ENCODE measurements at places on chromosomes 16 and 17.

DNA sequence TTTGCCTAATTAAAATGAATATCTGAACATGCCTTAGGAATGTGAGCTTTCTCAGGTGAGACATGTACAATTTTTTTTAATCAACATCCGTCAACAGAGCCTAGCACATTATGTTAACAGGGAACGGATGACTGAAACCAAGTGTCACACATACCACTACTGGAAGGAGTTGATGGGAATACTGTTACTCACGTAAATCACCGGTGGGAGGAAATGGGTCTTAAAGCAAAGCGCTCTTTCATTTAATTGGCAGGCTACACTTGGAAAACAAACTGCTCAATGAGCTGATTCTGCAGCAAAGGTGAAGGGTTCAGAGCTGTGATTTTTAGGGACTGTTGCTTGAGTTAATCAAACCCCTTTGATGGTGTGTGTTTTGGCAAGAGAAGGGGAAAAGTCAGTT is 4.8 kb downstream of the CPPED1 start:
- DNase-seq: no peak

DNA sequence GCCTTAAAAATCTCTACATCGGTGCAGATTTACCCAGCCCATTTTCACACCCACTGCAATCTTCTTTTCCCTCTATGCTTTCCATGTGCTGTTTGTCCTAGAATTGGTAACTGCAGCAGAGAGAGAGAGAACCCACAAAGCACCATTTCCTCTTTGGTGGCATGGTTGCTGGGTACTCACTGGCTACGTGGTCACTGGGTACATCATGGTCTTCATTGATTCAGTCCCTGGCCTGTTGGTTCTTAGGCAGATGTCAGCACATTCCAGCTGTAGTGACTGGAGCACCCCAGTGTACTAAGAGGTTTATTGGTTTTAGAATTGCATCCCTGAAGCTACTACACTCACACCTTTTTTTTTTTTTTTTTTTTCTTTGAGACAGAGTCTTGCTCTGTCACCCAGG is 156.1 kb upstream of the CACNG5 start:
- DNase-seq: no peak

DNA sequence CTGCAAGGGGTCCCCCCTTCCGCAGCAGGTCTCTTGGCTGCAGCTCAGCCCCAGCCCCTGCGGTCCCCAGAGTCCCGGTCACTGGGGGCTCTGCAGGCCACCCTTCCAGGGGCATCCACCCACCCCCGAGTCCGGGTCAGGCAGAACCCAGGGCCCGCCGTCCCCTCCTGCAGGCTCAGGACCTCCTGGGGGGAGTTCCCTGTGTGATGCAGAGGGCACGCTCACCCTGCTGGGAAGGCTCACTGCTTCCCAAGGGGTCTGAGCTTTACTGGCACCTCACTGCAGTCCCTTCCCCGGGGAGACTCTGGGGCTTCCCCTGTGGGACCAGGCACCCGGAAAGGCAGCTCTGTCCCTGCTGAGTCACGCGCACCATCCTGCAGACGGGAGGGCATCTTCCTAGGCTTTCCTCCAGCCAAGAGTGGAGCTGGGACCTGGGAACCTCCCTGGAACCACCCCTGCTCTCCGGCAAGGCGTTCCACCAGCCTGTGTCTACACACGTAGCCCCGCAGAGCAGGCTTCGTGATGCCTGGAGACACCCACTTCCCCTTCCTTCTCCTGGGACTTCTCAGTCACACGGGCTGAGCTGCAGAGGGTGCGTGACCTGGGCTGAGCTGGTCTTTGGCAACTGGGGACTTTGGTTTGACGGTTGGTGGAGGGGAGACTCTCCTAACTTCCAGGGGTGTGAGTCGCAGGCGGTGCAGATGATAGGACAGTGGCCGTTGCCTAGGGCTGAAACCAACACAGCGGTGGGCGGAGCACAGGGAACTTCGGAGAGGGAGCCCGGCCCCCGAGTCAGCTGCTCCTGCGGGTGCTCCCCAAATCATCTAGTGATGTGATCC is 23.4 kb downstream of the SLC25A10 start:
- peak; percentile 93 for DNase-seq

- DNase-seq: no peak
Measured at GRCh38 chr17:44912763-44913544, 2.3 kb downstream of the GFAP start.

- DNase-seq: no peak
Measured at GRCh38 chr17:35006961-35007360, 26.6 kb downstream of the LIG3 start.

DNA sequence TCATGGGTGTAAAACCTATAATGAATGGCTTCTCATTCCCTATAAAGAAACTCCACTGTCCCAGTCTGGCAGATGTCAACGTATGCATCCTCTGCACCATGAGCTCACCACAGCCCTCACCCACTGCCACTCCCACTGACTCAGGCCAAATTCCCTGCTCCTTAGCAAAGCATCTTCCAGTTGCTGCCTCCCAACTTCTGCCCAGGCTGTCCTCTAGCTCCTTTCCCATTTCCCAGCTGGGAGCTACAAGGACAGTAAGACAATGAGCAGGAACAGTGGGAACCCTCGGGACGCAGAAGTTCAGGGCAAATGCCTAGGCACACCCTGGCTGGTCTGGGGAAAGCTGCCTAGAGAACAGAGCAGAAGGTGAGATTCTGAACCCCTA is 9.1 kb upstream of the THAP11 start:
- DNase-seq: peak; percentile 31

DNA sequence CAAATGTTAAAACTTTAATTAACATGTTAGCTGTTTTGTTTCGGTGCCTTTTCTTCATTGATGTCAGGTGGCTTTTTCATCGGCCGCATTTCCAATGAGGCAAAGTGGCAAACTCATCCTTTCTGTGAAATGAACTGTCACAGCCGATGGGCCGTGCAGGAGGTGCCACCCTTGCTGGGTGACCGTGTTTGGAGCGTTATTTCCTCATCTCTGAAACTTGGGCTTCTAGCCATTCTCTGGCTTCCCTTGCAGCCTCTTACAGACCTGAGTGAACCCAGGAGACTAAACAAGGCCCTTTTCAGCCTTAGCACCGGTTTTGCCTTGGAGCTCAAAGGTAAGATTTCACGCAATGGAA is 42.2 kb upstream of the PRSS54 start:
- DNase-seq: no peak

DNA sequence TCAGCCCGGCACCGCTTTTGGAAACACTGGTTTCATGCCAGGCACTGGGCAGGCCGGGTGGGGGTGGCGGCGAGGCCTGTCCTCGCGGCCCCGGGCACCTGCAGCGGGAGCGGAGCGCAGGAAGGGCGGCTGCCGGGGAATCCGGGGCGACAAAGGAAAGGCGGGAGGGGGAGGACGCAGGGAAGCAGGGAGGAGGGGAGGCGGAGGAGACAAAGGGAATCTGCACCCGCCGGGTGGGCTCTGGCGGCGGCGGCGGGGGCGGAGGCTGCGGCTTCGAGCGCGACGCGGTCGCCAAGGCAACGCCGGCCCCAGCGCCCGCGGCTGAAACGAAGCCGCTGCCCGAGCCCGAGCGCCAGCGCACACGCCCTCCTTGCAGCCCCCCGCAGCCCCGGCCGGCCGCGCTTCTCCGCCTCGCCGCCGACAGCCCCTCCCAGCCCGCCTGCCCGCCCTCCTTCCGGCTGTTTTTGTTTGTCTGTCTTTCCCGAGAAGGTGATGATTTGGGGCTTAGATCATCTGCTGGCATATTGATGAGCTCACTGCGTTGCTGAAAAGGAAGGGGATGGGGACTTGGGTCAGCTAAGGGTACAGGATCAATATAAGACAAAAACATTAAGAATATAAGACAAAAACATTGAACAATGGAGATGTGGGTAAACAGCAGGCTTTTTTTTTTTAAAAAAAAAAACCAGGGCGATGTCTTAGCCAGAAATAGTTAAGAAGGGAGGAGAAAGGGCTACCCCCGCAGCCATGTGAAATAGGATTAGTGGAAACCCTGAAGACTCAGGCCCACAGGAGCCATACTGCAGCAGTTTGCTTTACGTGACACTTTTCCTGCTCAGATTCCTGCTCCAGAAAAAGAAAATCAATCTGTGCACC is 32.7 kb downstream of the CDK5R1 start:
- DNase-seq: no peak

- no peak for DNase-seq
Measured at GRCh38 chr16:68346892-68347480, 36.2 kb downstream of the PRMT7 start.

- DNase-seq: peak; percentile 70
Measured at GRCh38 chr17:15249487-15249886, 15.6 kb downstream of the PMP22 start.

DNA sequence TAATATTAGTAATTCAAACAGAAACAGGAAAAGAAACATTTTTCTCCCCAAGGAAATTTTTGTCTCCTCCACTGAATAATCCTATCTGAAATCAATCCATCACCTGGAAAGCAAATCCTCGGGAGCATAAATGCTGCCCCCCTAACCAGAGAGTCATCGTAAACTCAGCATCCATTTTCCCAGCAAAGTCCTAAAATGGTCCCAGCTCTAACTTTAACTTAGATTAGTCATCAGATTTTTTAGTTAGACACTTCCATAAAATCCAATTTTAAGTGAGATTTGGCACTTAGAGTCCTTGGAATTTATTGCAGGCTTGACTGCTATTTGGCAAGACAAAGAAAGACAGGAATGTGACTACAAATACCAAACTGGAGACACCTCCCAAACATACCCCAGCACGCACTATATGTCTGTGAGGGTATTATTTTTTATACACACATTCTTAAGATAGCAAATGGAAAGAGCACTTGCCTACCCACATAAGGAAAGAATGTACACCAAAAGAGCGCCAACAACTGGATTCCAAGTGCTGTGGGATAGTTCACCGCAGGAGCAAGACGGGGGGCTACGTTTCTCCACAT is 15.4 kb downstream of the SCO1 start:
- no peak for DNase-seq

DNA sequence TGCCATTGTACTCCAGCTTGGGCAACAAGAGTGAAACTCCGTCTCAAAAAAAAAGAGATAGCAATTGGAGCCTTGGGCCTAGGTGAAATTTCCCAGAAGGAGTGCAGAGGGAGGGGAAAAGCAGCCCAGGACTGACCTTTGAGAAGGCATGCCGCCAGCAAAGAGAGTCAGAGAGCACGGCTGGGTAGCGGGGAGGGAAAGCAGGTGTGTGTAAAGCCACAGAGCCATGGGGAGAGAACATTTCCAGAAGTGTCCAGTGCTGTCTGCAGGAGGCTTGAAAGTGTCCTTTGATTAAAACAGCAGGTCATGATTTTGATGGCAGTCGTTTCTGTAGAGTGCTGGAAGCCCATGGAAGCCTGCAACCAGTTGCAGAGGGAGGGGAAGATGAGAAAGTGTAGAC is 8.1 kb downstream of the C16orf54 start:
- no peak for DNase-seq

DNA sequence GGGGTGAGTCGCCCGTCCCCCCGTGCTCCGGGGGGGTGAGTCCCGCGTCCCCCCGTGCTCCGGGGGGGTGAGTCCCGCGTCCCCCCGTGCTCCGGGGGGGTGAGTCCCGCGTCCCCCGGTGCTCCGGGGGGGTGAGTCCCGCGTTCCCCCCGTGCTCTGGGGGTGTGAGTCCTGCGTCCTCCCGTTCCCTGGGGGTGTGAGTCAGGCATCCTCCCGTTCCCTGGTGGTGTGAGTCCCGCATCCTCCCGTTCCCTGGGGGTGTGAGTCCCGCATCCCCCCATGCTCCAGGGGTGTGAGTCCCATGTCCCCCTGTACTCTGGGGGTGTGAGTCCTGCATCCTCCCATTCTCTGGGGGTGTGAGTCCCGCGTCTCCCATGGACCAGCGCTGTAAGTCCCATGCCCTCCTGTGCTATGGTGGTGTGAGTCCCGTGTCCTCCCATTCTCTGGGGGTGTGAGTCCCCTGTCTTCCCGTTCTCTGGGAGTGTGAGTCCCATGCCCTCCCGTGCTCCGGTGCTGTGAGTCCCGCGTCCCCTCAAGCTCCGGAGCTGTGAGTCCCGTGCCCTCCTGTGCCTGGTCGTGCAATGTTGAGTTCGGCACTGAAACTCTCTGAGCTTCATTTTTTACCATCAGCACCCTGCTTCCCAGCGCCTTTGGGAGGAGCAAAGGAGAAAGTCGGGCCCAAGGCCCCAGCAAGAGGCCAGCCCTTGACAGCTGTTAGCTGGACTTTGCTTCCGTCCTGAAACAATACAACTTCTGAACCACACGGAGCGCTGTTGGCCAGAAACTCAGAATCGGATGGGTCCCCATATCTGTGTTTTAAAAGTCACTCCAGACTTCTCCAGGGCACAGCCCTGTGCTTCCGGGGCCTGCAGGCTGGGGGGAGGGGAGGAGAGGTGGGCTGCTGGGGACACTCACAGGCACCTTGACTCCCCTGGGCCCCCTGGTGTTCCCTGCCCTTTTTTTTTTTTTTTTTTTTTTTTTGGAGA is 11.5 kb upstream of the ZC3H18 start:
- peak; percentile 32 for DNase-seq

GRCh38 chr16:89555265-89555664 is 5.2 kb upstream of the RPL13 start:
- no peak for DNase-seq

GRCh38 chr17:58786586-58787295 is 31.1 kb downstream of the PPM1E start:
- no peak for DNase-seq

GRCh38 chr16:79298894-79299799 is 301.4 kb downstream of the MAF start:
- no peak for DNase-seq

DNA sequence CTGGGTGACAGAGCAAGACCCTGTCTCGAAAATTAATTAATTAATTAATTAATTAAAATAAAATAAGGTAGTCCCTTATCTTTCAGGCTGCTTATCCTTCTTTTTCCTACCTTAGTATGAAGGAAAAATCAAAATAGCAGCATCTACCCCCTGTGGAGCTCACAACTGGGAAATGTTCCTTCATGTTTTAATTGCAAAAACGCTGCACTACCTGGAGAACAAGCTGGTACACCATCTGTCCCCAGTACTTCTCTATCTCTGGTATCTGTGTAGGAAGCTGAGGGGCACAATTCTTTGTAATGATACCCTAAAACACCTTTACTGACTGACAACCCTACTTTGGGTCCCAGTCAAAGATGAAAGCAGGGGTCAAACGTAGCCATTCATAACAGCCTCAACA is 55.1 kb upstream of the MNT start:
- no peak for DNase-seq

- peak; percentile 97 for DNase-seq
Measured at GRCh38 chr16:10922328-10923145, 19.7 kb downstream of the DEXI start.

DNA sequence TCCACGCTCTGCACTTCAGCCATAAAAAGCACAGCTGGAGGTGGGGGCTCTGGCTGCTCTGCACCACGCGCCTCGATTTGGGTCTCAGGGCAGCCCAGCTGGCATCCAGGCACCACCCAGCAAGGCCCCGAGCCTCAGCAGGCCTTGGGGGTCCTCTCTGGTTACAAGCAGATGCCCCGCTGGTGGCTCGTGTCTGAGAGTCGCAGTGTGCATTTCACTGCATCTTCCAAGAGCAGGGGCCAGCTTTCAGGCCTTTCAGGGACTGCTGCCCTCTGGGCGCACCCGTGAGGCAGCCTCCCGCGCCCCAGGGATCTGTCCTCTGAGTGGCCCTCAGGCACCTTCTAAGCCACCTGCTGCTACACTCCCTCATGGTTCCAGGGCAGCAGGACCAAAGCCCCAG is 25.5 kb downstream of the NDUFAF8 start:
- no peak for DNase-seq

Data from inflammatory macrophage (primary cell).